ENCODE measurements at places on chromosomes 5 and 9.

- DNase-seq, result peak; percentile 56
Measured at GRCh38 chr9:12723409-12724028, 30.3 kb downstream of the TYRP1 start.

DNA sequence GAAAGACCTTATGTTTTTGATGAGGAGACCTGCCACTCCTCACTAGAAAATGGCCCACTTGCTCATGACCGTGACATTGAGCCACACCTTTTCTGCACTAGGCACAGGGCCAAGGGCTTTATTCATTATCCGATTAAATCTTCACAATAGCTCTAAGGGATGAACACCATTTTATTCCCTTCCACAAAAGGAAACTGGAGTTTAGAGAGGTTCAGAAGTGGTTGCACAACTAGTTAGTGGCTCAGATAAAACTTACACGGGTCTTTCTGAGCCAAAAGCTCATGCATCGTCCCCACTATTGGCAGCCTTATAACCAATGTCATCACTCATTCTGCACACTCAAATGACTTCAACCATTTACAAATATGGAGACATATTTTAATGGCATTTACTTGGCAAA lies 39.4 kb downstream of the SUSD1 start:
- no peak for DNase-seq

DNA sequence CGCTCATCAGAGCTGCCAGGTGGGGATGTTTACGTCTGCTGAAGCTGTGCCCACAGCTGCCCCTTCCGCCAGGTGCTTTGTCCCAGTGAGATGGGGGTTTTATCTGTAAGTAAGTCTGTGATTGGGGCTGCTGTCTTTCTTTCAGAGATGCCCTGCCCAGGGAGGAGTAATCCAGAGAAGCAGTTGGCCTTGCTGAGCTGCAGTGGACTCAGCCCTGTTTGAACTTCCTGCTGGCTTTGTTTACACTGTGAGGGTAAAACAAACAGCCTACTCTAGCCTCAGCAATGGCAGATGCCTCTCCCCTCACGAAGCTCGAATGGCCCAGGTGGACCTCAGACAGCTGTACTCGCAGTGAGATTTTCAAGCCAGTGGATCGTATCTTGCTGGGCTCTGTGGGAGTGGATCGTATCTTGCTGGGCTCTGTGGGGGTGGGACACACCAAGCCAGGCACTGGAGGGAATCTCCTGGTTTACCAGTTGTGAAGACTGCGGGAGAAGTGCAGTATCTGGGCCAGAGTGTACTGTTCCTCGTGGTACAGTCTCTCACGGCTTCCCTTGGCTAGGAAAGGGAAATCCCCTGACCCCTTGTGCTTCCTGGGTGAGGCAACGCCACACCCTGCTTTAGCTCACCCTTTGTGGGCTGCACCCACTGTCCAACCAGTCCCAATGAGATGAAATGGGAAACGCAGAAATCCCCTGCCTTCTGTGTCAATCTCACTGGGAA lies 530.1 kb upstream of the DMAC1 start:
- DNase-seq, result no peak

GRCh38 chr9:5388026-5388819 lies 48.5 kb upstream of the RLN1 start:
- peak; percentile 62 for DNase-seq

GRCh38 chr9:19629488-19629887 lies 159.3 kb downstream of the SLC24A2 start:
- DNase-seq, result no peak

- DNase-seq, result no peak
Measured at GRCh38 chr9:136974817-136975535, 2.3 kb upstream of the PTGDS start.

DNA sequence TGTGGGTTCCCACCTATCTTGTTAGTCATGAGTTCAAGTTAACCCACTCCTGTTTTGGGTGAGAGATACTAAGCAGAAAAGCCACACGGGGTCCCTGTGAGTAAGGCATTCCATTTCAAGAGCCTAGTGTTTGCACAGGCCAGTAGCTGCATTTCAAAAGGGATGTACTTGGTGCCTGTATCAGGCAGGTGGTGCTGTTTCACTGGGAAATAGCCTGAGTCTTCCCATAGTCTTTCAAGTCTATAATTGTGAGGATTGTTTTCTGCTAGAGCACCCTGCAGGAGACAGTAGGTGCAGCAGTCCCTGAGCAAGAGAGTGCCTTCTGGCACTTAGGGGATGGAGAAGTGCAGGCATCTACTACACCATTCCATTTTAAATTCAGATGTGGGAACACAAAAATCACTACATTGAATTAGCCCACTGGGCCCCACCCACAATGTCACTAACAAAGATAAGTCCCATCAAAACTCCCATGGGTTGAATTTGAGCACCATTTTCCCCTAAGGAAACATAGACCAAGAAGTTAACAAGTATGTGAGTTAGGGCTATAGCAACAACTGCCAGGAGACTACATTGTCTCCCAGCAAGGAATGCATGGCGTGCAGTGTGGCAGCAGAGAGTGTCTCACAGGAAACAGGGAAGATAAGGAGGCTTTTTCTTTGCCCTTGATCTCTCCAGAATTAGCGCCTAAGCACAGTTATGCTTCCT lies 263.2 kb downstream of the COX7C start:
- DNase-seq, result peak; percentile 78

DNA sequence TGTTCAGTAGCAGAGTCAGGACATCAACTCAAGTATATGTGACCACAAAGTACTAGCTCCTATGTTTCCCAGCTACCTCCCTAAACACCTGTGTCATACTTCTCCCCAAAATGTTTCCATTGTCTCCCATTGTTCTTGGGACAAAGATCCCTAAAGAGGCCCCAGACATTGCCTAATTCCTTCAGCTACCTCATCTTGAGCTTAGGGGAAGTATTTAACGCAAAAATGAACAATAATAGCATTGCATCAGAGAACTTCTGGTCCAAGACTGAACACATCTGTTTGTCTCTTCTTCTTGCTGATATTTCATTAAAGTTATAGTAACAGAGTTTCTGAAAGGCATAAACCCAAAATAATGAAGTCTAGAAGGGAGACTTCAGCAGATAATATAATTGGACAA lies 430.8 kb downstream of the MTRR start:
- no peak for DNase-seq

DNA sequence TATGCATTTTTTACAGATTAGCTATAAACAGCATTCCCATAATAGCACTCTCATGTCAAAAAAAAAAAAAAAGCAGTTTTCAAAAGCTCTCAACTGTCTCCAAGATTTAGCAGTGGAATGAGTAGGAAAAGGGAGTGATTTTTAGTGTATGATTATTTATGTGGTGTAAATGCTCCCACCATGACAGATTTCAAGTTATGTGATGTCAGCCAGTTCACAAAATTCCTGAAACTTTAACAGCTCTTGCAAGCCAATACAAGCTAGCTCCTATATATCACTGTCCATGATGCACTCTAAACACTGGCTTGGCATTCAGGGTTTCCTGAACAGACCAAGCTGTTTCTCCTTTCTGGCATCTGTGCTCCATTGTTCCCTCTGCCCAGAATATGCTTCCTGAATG lies 7.9 kb upstream of the ANKDD1B start:
- peak; percentile 47 for DNase-seq

GRCh38 chr5:147996379-147996778 lies 67.4 kb upstream of the SPINK5 start:
- DNase-seq, result no peak

DNA sequence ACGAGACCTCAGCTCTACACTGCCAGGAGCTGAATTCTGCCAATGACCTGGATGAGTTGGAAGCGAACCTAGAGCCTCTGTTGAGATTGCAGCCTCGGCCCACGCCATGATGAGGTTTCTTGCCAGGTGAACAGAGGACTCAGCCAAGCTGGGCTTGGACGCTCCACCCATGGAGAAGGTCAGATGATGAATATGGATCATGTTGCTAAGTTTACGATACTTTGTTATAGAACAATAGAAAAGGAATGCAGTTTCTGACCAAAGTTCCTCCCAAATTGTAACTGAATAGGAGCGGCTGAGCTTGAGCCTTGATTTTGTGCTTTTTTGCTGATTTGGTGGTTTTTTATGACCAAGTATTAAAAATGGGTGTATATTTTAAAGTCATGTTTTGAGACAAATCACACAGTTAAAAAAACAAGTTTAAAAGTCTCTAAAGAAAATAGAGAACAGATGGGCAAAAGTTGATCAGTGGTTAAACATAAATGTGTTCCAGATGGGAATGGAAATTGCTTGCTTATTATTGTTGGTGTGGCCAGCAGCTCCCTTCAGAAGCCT lies 32.9 kb downstream of the ROPN1L start:
- peak; percentile 64 for DNase-seq

DNA sequence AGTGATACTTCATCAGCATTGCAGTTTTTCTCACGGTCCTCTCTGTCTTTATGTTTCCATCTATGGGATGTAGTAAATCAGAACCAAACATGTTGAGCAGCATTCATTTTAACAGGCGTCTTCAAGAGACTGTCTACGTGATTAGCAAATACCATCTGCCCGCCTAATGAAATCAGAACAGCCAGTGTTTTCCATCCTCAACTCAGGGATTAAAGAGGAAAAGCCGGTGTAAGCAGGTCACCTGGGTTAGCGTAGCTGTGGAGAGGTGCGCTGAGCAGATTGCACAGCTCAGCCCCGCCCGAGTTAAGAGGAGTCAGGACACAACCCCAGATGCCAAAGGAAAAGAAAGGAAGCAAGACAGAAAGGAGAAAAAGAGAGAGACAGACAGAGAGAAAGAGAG lies 54.3 kb upstream of the ANKRD33B start:
- DNase-seq, result no peak

DNA sequence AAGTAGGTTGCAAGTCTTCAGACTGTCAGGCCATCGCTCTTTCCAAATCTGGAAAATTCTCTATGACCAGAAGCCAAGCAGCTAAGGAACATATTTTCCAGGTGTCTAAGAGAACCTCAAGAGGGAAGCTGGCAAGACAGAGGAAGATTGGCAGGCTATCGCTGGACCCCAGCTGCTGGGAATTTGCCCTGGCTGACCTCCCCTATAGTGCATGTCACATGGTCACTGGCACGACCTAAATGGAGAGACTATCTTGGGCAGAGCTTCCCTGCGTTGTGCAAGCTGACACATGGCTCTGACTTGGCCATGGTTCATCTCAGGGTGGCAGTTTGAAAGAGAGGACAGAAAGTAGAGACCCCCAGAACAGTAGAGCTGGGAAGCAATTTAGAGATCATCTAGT lies 104.9 kb upstream of the ZNF618 start:
- DNase-seq, result no peak

- no peak for DNase-seq
Measured at GRCh38 chr5:161256957-161257356, 289.6 kb downstream of the GABRB2 start.

DNA sequence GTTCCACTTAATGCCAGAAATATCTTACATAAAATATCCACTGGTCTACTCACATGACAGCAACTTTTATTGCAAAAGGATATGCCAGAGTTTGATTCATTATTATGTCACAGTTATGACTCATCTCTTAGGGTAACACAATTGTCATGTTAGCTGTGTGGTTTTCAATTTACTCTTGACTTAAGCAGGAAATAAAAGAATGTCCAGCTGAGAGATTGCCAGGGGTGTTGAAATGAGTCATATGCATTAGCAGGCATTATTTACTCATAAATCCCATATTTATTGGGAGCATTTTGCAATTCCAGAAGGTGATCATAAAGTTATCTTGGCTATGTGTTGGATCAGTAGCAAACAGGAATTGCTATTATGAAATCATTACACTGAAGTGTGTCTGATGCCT lies 1164.6 kb upstream of the CDH18 start:
- peak; percentile 90 for DNase-seq

DNA sequence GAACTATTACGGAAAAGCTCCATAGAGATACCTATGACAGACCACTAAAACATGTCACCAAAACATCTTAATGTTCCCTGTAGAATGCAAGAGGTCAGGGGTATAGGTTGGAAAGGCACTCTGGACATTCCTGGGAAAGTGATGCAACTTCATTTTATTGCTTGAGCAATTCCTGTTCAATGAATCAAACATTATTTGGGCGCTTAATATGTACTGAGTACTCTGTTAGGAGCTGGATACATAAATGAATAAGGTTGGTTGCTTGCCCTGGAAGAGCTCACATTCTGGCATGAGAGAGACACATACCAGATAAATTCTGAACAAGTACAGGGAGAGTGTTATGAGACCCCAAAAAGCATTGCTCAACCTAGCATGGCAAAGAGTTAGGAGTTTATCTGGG lies 408.9 kb upstream of the DMAC1 start:
- DNase-seq, result peak; percentile 2

GRCh38 chr9:35603506-35603985 lies 1.5 kb upstream of the TESK1 start:
- peak; percentile 73 for DNase-seq

- no peak for DNase-seq
Measured at GRCh38 chr5:154384480-154385235, 61.1 kb upstream of the SAP30L start.

DNA sequence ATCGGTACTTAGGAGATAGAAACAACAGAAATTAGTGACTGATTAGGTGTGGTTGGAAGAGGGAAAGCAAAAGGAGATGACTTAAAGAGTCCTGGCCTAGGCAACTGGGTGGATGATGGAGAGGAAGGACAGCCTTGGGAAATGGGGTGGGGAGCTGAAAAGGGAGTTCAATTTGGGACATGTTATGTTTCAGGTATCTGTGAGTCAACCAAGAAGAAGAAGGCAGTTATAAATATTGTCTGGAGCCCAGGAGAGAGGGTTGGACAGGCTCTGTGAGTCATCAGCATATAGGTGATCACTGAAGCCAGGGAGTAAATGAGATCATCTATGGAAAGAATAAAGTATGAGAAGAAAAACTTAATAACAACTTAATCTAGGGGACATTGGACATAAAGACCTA lies 357.7 kb downstream of the NPR3 start:
- DNase-seq, result no peak

GRCh38 chr9:22425551-22425950 lies 21.1 kb upstream of the DMRTA1 start:
- DNase-seq, result no peak

DNA sequence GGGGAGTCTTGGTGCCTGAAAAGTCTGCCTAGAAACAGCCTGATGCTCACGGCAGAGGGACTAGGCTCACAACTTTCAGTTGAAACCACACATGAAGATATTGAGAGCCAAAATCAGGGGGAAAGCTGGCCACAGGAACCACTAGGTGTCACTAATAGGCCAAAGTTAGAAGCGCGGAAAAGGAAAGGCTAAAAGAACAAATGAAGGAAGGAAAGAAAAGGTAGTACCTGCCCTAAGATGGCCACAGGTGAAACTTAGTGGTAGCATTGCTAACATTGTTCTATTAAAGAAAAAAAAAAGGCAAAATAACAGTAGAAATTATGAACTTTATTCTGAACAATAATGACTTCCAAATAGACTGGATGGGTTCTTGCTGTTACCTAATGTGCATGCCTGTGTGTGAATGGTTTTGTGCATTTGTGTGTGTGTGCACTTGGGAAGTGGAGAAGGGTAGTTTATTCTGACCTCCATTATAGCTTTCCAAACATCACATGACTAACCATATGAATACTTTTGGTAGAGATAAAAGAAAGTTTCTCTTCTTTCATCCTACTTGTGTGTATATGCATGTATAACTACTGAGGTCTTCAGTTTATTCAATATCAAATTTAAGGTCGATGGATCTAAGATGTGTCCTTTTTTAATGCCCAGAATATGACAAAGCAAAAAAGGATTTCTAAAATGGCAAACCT lies 2.1 kb upstream of the RFESD start:
- DNase-seq, result peak; percentile 60

Measured in fibroblast of skin of scalp (primary cell).